ENCODE measurements at places on chromosomes 13 and 19. TPM values are rescaled to one million over a fixed set of nuclear protein-coding genes. Genes with fewer than 3 reads are reported as not detected.
A peak's percentile ranks its signal among the peaks of the same experiment; 100 is the strongest.

The ZNF563 gene
- 2.0 TPM for total RNA-seq

The CCDC122 gene
- 2.4 TPM for total RNA-seq

The ZNF560 gene
- 0.16 TPM for total RNA-seq

The KLK6 gene
- not detected for total RNA-seq

GRCh38 chr13:94673851-94674250 lies 38.5 kb downstream of the SOX21 start:
- DNase-seq, result no peak

DNA sequence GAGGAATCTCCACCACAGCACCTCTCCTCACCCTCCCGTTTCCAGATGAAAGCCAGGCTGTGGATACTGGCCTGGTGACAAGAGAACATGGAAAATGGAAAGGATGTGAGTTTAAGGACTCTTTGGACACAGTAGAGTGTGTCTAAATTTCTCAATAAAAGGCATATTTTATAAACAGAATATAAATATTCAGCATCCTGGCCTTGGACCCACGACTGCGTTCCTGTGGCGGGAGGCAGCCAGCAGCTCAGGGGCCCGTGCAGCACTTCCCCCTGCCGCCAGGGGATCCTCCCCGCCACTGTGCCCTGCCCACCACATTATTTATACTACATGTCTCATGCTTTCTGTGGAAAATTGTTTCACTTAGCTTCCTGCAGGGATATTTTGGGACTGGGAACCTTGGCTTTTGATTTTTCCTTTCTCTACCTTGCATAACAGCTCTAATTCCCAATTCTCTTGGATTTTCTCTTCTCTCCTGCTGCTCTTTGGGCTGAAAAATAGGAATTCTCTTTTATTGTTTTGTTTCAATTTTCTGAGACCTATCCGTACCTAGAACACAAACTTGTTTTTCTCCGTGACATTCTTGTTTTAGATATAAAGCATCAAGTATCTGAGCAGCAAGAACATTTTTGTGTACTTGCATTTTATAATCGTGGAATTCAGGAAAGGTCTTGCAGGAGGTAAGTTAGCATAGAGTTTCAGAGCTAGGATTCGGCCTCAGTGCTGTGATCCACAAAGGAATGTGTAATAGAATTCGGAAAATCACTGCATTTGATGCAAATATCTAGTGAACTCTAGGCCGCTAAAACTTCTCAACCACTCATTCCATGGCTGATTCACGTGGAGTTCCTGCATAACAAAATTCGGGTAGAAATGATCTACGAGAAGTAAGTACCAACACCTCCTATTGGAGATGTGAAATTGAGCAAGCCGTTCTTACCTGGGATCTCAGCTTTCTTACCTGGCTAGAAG lies 107.7 kb upstream of the SPATA13 start:
- no peak for DNase-seq

- no peak for DNase-seq
These were observed 61.9 kb downstream of the WASF3 start for GRCh38 chr13:26619358-26619757.

DNA sequence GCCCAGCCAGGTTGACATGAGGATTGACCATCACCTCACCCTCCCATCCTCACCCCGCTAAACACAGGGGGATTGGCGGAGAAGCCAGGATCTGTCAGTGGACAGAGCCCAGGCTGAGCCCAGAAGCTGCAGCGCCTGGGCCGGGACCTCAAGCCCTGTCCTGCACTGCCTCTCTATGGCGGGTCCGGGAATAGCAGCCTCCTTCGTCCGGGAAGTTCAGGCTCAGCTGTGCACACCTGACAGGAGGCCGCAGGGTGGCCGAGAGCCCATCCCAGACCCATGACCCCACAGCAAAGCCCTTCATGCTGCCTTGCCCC lies 67.8 kb downstream of the SPACA7 start:
- DNase-seq, result peak; percentile 90

- DNase-seq, result peak; percentile 60
These were observed 18.6 kb downstream of the LAIR2 start for GRCh38 chr19:54521022-54521859.

DNA sequence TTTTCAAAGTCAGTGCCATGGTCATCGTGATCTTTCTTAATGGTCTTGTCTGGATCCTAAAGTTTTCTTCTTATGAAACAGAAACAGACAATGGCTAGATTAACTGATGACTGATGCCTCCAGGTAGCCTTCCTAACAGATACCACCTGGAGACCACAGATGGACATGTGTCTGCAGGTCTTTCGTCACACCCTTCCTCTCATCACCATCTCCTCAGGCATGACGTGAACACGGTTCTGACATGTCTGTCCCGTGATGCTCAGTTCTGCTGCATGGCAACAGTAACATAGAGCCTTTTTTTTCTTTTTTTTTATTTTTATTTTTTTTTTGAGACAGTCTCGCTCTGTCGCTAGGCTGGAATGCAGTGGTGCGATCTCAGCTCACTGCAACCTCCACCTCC lies 13.1 kb upstream of the LAMP1 start:
- DNase-seq, result no peak

- no peak for DNase-seq
These were observed 926.8 kb downstream of the DIAPH3 start for GRCh38 chr13:59236944-59237343.

- no peak for DNase-seq
These were observed 7.0 kb downstream of the PRODH2 start for GRCh38 chr19:35805526-35806102.

- DNase-seq, result no peak
These were observed 27.9 kb downstream of the USPL1 start for GRCh38 chr13:30645629-30646028.

Data from mesenteric fat pad (tissue), 1 donor.